ENCODE measurements at places on chromosomes 13 and 19.

GRCh38 chr13:46168341-46168740 is 13.6 kb downstream of the LCP1 start:
- peak; percentile 75 for DNase-seq

GRCh38 chr13:26621731-26622401 is 64.4 kb downstream of the WASF3 start:
- no peak for DNase-seq

GRCh38 chr13:83450591-83450990 is 431.7 kb downstream of the SLITRK1 start:
- DNase-seq, result no peak

DNA sequence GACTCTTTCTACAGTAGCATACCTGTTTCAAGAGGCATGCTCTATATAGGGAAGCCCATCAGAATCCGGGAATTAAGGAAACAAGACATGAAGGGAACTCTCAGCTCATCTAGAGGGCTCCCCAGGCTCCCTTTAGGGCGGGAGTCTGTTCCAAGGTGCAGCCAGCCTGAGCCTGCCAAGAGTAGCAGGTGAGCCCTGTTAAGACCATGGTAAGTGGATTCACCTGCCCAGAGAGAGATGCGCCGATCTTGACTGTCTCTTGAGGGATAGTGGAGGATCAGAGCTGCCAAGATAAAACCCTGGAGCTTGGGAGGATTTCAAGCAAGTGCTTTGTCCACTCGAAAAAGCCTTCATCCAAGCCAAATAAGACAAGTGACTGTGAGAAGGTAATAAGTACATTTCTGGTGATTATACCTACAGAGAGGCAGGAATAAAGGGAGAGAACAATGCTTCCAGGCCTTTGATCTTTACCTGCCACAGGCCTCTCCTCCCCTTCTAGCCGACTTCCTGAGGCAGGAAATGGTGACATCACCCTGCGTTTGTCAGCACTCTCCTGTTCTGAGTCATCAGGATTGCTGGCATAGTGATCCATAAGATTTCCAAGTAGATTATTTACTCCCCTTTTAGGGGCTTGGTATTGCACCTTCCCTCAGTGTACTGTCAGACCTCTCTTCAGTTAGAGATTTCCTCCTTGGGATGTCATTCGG is 31.5 kb downstream of the KLF5 start:
- DNase-seq, result peak; percentile 5

DNA sequence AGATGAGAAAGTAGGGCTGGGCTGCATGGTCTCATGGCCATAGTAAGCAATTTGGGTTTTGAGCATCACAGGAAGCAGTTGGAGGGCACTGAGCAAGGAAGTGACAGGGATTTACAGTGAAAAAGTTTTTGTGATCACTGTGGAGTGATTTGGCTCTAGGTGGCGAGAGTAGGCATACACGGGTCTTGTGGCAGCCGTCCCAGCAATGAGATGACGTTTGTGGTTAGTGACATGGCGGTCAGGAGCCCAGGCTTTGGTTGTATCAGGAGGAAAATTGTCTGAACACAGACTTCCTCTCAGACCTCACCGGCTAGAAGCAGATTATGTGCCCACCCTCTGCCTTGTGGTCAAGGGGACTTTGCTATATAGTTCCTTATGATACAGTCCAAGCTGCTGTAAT is 3.3 kb downstream of the ZNF444 start:
- DNase-seq, result no peak

DNA sequence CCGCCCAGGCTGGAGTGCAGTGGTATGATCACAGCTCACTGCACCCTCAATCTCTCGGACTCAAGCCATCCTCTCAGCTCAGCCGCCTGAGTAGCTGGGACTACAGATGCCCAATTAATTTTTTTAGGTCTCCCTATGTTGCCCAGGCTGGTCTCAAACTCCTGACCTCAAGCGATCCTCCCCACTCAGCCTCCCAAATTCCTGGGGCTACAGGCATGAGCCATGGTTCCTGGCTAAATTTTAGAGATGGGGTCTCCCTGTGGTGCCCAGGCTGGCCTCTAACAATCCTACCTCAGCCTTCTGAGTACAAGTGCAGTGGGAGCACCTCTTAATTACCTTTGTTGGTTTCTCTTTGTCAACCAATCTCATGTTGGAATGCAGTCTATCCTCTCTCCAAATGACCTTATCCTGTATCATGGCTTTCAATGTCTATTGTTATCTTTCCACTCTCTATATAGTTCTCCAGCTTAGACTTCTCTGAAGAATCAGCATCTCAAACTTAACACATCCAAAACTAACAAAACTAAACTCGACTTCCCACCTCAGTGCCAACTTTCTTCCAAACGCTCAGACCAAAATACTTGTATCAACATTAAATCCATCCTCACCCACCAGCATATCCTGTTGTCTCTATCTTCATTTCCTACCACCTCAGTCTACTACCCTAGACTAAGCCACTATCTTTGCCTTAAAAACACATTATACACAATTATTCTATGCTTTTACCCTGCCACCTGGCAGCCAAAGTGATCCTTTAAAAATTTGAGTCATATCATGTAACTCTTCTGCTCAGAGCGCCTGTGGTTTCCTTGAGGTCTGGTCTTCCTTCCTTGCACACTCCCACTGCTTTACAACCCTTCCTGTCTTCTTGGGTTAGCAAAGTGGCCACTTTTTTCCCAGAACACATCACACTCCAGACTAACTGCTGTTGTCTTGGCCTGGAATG is 6.7 kb downstream of the TPT1 start:
- peak; percentile 42 for DNase-seq

GRCh38 chr13:40319699-40320579 is 346.5 kb downstream of the FOXO1 start:
- peak; percentile 14 for DNase-seq

- DNase-seq, result no peak
Observed at GRCh38 chr13:112643759-112644459, 45.9 kb upstream of the ATP11A start.

DNA sequence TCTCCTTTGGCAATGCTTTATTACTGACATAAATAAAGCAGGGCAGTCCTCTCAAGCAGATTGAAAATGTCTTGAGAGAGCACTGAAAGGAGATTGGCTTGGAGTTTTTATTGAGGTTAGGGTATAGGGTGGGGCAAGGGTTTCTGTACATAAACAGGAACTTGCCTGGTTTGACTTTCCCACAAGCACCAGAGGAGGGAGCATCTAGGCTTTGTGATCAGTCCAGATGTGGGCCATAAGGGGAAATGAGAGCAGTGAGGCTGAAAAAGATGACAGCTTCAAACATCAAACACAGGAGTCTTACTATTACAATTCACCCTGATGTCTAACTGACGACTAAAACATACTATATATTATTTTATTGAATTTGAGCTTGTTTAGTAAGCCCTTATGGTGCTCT is 260.9 kb downstream of the MTUS2 start:
- peak; percentile 8 for DNase-seq

All from activated CD4-positive, alpha-beta T cell treated with anti-CD3 and anti-CD28 coated beads for 48 hours (primary cell).